Colonic mucosa (tissue), 4 donors: ENCODE measurements at places on chromosomes 16 and 17. TPM values are rescaled to one million over a fixed set of nuclear protein-coding genes. Genes with fewer than 3 reads are reported as not detected.
A peak's percentile ranks its signal among the peaks of the same experiment; 100 is the strongest.

DNA sequence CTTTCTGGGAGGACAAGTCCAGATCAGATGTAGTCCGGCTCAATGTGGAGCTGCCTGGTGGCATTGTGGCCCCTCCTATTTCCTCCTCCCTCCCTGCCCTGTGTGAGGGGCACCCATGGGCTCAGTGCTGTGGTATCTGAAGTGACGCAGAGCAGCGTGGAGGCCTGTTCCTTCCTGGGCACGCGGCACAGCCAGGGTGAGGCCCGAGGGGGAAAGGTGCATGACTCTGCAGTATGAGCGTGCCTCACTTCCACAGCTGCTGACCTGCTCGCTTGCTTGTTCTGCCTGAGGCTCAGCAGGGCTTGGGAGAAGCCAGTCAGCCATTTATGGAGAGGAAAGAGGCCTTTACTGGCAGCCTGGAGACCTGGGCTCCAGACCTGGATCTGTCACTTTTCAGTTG, 11.7 kb downstream of the TMEM238L start:
- DNase-seq: no peak

- no peak for DNase-seq
Measured at GRCh38 chr17:1202291-1202690, 22.5 kb upstream of the ABR start.

DNA sequence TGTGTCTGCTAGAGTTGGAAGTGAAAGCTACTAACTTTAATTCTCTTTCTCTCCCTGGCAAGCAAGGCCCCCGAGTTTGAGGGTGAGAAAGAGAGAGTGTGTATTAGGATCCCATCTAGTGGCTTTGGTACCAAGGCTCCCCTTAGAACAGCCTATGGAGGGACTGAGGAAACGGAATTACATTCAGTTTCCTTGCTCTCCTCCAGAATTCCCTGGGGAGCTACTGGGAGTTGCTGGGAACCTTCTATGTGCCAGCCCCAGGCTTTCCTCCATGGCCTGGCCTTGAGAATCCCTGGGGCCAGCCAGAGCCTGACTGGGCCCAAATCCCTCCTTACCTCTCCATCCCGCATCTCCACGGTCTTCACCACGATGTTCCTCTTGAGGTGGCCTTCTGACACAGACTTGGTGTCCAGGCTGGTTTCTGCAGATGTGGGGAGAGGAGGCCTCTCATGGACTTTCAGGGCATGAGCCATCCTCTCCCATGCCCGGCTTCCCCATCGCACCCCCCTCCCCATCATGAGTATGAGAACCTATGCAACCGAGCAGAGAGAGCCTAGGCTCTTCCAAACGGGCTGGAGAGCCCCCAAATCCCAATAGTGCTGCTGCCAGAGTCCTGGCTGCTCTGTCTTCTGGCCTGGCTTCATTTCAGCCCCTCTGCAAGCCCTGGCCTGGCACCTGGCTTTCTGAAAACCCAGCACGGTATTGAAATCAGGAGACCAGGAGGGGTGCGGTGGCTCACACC, 7.4 kb downstream of the GFAP start:
- DNase-seq: no peak

DNA sequence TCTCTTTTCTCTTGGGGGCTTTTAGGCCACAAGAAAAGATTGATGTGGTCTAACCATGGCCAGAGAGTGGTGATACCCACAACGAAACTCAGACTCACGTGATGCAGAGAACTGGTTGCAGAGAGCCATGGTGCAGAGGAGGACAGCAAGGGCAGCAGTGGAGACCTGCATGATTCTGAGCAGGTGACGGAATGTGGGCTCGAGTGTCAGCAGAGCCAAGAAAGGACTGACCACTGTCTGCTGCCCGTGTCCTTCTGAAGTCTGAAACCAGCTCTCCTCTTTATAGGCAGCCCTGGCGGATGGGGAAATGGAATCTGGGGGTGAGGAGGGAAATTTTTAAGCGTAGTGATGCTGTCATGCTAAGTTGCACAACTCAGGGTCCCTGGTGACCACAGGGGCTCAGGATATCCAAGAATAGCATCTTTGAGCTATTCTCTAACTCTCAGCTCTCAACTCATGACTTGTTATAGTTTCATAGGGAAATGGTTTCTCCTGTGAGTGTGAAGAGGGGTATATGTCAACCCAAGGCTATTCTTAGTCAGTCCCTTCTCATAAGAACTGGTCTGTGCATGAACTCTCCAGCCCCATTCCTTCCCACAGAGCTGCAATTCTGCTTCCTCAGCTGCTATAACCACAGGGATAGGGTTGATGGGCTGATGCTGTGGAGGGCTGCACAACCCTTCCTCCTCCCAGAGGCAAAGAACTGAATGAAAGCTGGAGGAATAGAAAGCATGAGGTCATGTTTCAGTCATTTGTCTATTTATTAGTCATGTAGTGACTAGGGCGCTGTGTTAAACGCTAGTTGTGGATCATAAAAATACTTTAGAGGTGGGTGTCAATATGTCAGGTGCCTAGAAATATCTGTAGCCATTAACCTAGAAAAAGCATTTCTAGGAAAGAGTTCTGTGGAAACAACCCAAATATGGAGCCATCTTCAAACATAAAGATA, at the start of gene CCL3:
Gene CCL3 (minus strand): TSS at position 256 of the 949 bp plus-strand sequence. CDS start 85 bp downstream, at position 171.
- DNase-seq: no peak

DNA sequence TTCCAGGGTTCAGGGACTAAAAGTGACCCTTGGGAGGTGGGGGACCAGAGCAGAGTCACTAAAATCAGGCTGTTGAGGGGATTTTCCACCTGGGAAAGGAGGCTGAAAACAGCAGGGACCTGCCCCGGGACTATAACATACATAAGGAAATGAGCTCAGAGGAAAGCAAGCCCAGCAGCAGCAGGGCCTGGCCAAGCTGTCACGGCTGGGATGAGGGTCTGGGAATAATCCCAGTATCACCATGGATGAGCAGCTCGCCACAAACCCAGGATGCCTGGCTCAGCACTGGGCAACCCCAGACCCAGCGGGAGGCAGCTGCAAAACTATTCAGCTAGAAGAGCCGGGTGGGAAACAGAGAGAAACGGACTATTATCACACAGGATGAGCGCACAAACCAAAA, 72.4 kb downstream of the RPH3AL start:
- peak; percentile 8 for DNase-seq

GRCh38 chr16:3756113-3756512, 38.8 kb upstream of the TRAP1 start:
- no peak for DNase-seq

The SYT17 gene
- 5.1 TPM for total RNA-seq

The COTL1 gene
- 138 TPM for total RNA-seq

The NUDT16L1 gene
- 50.7 TPM for total RNA-seq

The HEATR9 gene
- not detected for total RNA-seq

The STX1B gene
- 0.52 TPM for total RNA-seq

The KRTAP2-3 gene
- not detected for total RNA-seq

The SLC13A2 gene
- 24.7 TPM for total RNA-seq

The ALOX12B gene
- total RNA-seq: 0.48 TPM

The ZSCAN10 gene
- total RNA-seq: not detected
